ENCODE measurements at places on chromosomes 3 and 15. TPM values are rescaled to one million over a fixed set of nuclear protein-coding genes. Genes with fewer than 3 reads are reported as not detected.

GRCh38 chr3:153734777-153735551 lies 386.2 kb upstream of the ARHGEF26 start:
- DNase-seq = no peak

DNA sequence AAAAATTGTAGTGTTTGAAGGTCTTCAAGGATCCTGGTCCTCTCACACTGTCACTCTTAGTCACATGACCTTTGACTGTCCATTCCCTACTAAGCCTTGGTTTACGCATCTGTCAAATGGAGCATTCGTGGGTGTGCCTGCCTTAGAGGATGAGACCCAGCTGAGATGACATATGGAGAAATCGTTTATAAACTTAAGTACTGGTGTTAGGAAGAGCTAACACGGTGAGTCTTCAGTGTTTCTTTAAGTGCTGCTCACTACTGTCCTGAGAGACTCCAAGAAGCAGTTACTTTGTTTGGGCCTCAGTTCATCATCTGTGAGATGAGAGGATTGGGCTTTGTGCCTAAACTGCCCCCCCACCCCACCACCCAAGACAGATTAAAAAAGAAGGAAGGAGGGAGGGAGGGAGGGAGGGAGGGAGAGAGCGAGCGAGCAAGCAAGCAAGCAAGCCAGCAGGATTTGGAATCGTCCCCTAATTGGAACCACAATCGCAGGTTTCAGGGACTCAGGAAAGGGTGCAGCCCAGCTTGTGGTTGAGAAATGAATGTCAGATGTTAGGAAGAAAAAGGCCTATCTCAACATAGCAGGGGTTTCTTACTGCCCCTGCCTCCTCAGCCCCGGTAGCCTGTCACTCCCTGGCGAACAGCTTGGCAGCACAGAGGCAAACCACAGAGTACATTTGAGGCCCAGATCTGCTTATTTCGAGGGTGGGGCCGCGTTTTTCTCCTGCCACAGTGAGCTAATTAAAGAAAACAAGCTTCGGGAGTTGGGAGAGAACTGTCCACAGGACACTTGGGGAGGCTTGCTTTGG lies 32.7 kb downstream of the SMAD3 start:
- peak; percentile 64 for DNase-seq

WDR72 gene
- polyA plus RNA-seq = 0.05 TPM

ZNF662 gene
- 3.1 TPM for polyA plus RNA-seq

GRCh38 chr3:55579496-55579895 lies 92.4 kb upstream of the WNT5A start:
- DNase-seq = no peak

All from right cardiac atrium (tissue), 5 donors.